ENCODE measurements at places on chromosomes 7 and 10.

GRCh38 chr10:107728807-107729206 is 564.3 kb upstream of the SORCS1 start:
- no peak for DNase-seq

GRCh38 chr7:148916186-148916585 is 32.1 kb upstream of the EZH2 start:
- no peak for DNase-seq

DNA sequence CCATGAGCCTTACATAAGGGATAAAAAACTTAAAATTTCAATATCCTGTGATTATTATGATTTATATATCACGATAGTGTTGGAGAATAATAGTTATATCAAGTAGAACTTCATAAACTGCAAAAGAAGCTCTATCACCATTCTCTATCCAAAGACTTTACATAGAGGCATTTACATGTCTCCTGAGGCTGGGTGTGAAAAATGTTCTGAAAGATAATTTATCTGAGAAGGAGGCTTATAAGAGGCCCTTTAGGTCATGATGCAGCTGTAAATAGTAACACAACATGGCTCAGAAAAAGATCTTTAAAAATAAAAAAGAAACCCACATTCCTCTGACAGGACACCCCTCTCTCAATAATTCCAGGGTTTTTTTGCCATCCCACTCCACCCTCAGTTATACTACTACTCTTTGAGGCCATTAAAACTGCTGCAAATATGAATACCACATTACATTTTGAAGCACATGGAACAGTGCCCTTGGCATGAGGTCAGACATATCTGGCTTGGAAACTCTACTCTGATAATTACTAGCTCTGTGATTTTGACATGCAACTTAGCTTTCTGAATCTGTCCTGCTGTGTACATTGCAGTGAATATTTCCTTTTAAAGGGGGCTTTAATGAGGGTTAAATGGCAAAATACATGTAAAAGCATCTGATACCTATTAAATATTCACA is 55.5 kb downstream of the SLC16A12 start:
- DNase-seq = no peak

DNA sequence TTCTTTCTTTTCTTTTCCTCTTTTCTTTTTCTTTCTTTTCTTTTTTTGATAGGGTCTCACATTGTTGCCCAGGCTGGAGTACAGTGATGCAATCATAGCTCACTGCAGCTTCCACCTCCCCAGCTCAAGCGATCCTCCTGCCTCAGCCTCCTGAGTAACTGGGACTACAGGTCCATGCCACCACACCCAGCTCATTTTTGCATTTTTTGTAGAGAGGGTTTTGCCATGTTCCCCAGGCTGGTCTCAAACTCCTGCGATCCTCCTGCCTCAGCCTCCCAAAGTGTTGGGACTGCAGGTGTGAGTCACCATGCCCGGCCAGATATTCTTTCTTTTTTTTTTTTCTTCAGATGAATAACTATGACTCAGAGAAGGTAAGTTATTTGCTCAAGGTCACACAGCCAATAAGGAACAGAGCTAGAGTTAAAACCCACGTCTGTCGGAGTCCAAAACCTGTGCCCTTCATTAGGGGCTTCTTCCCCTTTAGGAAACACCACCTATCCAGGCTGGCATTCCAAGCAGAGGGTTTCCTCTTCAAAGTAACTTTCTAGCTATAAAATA is 28.1 kb upstream of the DNMBP start:
- no peak for DNase-seq

DNA sequence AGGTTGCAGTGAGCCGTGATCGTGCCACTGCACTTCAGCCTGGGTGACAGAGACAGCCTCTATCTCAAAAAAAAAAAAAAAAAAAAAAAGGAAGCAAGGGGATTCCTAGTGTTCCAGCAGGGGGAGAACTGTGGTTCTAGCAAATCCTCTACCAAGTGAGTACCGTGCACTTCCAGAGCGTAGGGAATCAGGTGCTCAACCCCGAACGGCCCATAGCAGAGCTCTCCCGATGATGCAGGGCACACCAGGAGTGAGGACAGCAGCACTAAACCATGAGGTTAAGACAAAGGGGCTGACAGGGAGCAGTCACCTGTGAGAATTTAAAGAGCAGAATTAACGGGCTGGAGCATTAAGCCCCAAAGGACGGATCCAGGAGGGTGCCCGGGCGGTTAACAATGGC is 173.6 kb downstream of the PTPRN2 start:
- no peak for DNase-seq

All from stimulated activated CD8-positive, alpha-beta memory T cell treated with anti-CD3 and anti-CD28 coated beads, Interleukin-4, amount 100 ng/mL, for 1 hour (primary cell).